Effector memory CD8-positive, alpha-beta T cell (primary cell): ENCODE measurements at places on chromosomes 3 and 15.

DNA sequence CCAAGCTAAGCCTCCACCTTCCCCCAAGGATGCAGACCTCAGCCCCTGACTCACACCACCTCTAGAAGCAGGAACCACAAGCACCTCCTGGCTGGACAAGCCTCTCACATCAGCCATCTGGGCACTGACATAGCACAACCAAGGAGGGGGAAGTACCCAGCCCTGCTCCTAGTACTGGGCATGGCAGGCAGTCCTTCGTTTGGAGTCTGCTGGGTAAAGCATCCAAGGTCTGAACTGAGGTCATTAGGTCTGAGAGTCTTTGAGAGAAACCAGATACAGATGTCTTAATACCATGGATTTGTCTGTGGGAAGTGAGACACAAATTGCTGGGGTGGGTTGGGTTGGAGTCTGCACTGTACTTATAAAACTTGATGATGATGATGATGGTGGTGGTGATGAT is 61.8 kb downstream of the CCDC33 start:
- no peak for DNase-seq

DNA sequence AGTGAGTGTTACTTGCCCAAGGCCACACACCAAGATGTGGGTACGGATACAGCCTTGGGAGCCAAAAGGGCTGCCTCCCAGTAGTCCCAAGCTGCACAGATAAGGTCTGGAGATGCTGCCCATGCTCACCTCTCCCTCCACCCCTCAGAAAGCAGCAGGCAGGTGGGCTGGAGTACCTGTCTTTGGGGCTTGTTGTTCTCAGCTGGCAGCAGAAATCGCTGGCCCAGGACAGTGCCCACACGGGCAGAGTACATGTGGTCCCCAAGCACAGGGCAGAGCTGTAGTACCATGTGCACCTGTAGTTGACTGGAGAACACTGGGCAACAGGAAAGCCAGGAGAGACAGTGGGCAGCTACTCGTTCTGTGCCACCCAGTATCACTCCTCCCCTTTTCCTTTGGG is 5.0 kb downstream of the RPUSD3 start:
- no peak for DNase-seq

- DNase-seq: no peak
Measured at GRCh38 chr3:181568248-181568647, 143.5 kb upstream of the SOX2 start.

DNA sequence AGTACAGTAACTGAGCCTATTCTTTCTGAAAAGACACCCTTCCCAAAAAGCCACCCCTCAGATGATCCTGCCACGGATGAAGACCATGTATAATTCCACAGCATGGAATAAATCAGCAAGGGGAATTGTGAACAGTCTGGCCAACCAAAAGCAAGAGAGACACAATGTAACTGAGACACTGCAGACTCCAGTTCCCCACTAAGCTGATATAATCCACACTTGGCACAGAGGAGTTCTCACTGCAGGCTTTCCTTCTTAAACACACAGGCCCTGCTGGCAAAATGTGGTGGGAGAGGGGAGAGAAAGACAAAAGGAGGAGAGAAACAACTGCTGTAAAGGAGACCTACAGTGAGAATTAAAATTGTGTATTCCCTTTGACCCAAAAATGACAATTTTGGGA is 12.7 kb downstream of the GPR156 start:
- no peak for DNase-seq

GRCh38 chr15:88915354-88915753 is 2.2 kb upstream of the MFGE8 start:
- no peak for DNase-seq

DNA sequence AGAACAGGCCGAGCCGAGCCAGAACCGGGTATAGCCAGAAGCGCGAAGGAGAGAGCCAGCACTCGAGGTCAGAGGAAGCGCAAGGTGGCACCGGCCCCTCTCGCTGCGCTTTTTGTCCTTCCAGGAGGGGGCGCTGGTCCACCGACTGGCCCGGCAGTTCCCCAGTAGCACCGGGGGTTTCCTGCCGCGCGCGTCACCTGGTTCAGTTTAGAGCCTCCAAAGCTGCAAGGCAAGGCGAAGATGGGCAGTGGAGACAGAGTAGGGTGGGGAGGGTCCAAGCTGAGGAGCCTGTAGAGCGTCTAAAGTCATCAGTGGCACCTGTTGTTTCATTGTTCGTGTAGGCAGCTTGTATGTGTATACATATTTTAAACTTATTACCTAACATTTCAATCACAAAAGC is 7.6 kb upstream of the NR2E3 start:
- DNase-seq: no peak

DNA sequence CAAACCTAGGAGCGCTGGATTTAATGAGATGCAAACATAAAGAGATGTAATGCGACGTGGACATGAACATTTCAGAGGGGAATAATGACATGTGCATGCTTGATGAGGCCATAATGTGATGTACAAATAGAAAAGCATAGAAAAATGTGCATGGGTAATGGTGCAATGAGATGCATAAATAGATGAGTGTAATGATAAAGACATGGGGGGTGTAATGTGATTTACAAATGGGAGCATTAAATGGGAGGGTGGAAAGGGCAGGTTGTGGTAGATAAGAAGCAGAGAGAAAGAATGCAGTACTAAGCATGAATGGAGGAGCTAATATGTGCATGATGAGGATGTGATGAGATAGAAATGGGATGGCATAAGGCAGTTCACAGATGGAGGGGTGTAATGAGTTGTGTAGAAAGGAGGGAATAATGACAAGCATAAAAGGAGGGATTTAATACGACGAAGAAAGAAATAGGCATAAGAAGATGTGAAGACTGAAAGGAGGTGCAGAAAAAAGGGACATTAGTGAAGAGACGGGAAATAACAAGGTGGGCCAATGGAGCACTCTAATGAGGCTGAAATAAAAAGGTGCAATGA is 137.5 kb upstream of the CCNL1 start:
- no peak for DNase-seq

DNA sequence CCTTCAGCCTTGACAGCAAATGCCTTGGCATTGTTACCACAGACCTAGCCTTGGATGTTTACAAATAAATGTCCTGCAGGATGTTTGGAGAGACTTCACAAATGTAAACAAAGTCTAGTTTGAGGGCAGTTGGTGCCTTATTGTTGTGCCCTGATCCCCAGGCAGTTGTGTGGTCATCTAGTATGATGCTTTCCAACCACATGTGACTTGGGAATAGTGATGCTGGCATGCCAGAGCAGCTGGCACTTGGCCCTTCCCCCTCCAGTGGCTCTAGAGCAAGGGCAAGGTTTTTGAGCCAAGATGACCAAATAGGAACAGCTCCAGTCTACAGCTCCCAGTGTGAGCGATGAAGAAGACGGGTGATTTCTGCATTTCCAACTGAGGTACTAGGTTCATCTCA is 258.2 kb downstream of the ADAMTS17 start:
- DNase-seq: no peak
